ENCODE measurements at places on chromosomes 1 and 21.

- DNase-seq, result no peak
These were observed 363.4 kb downstream of the PDE4B start for GRCh38 chr1:66156144-66156543.

DNA sequence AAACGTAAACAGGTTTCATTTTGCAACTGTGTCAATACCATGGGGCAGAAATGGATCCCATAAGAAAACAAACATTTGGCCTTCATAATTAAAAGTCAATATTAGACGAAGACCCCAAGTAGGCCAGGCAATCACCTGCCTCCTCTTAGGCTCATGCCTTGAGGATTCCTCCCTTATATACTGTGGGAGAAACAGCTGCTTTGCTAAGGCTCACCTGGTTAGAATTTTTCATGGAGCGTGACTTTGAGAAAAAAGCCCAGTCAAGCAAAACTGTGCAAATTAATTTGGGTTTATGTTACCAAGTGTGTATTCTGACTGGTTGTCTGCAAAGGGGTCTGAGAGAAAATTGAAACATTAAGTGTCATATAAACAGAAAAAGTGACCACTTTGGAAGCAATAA is 605.3 kb upstream of the USP24 start:
- no peak for DNase-seq

GRCh38 chr1:5960336-5960735 is 31.9 kb downstream of the NPHP4 start:
- no peak for DNase-seq

- peak; percentile 99 for DNase-seq
These were observed 42.4 kb upstream of the PSEN2 start for GRCh38 chr1:226827968-226828513.

GRCh38 chr1:246254854-246255253 is 252.2 kb downstream of the SMYD3 start:
- DNase-seq, result no peak

DNA sequence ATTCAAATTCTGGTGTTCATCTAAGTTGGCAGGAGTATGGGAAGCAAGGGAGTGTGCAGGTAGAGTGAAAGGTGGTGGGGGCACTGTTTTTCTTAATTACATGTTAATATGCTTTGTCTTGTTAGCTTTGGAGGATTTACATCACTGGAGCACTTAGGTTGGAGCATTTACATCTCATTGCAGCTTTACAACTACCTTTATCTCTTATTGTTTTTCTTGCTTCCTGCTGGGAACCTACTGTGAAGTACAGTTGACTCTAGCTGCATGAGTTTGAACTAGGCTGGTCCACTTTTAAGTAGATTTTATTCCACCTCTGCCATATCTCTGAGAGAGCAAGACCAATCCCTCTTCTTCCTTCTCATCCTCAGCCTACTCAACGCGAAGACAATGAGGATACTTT is 554.8 kb upstream of the B3GALT2 start:
- no peak for DNase-seq

GRCh38 chr1:39973503-39974135 is 18.7 kb downstream of the MFSD2A start:
- DNase-seq, result peak; percentile 83

GRCh38 chr1:39692152-39693074 is 1.2 kb upstream of the HPCAL4 start:
- DNase-seq, result no peak

- peak; percentile 58 for DNase-seq
These were observed 43.6 kb downstream of the PBX1 start for GRCh38 chr1:164602480-164603093.

DNA sequence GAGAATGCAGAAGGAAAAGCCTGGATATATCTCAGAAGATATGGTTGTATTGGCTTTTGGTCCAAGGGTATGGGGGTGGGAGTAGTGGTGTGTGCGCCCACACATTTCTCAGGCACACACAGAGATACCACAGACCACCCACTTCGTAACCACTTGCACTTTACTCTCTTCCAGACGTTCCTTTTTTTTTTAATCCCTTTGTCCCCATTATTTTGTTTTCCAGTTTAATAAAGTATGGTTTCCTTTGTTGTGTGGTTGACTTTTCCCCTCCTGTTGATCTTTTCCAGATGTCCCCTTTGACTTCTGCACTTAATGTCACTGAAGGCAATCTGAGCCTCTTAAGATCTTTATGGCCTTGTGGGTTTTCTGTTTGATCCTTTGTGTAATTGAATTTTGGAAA is 10.5 kb upstream of the TARS2 start:
- DNase-seq, result no peak

GRCh38 chr1:187931776-187932175 is 1103.0 kb downstream of the PLA2G4A start:
- no peak for DNase-seq

DNA sequence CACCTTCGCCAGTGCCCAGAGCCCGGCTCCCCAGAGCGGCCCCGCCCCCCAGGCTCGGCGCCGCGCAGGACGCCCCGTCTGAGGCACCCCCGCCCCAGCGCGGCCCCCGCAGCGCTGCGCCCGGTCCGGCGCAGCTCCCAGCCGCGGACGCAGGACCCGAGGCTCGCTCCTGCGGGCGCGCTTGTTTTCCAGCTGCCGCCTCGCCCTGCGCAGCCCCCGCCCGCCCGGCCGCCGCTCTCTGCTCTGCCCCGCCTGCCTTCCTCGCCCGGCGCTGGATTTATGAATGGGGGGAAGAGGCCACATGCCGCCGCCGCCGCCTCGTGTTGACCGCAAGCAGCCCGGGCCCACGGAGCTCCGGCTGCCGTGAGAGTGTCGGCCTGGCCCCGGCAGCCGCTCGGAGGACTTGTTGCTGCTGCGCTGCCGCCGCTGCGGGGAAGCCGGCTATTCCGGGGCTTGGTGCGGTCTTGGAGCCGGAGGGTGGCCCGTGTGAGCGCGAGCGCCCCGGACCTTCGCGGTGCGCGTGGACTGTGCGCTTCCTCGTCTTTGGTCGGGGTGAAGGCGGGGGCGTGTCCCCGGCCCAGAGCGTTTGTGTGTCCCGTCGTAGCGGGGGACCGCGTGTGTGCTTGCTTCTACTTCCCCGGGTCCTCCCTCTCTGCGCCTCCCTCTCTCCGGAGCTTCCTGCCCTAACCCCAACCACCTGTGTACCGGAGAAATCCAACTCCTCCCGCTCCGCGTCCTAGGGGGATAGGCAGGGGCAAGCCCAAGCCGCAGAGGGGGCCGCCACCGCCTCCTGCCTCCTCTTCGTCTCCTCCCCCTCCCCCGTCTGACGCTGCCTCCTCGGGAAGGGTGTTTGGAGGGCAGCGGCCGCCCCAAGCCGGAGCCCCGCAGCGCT is 736 bp downstream of the KCNC4 start:
- peak; percentile 66 for DNase-seq

GRCh38 chr1:154768456-154769125 is 101.5 kb downstream of the KCNN3 start:
- DNase-seq, result no peak

DNA sequence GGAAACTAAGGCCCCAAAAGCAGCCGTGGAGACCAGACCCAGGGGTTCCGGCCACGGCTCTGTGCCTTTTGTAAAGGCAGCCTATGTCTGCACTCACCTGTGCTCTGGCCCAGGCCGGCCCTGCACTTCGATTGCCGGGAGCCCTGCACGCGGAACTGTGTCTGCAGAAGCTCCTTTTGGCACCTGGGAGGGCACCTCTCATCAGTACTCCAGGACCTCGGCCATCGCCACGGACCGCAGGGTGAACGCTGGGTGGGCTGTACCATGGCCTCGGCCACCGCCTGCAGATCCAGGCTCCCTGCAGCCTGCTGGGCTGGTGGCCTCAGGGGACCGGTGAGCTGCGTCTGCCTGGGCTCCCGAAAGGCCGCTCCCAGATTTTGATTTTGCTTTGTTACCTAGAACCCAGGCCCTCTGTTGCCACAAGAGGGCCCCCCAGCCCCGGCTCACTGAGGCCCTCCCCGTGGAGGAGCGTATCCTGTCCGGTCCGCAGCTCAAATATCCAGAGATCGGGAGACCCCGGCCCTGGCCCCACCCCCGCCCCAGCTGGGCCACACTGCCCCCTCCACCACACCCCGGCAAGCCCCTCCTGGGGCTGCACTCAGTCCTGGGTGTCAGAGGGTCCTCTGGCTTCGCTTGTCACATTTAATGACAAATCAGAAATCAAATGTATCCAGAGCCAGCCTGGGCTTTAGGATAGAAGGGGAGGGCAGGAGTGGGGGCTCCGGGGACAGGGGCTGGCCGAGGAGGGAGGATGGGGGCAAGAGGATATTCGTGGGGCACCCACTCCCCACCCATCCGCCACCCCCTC is 60.2 kb upstream of the PDE9A start:
- DNase-seq, result peak; percentile 92

- DNase-seq, result no peak
These were observed 16.7 kb downstream of the SPATA21 start for GRCh38 chr1:16420424-16421118.

DNA sequence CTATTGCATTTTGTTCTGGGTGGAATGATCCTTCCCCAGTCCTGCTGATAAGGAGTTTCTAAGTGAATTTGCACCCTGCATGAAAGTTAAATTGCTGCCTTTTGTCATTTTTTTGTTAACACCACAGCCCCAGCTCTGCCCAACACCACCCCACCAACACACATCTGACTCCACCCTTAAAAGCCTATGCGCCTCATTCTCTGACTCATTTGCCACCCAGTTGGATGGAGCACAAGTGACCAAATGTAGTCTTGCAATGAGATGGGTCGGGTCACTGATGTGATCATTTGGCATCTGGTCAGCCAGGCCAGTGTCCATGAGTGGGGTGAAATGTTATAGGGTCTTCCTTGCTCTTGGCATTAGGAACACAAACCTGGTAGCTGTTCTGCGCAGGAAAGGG is 256.8 kb downstream of the KAZN start:
- no peak for DNase-seq

DNA sequence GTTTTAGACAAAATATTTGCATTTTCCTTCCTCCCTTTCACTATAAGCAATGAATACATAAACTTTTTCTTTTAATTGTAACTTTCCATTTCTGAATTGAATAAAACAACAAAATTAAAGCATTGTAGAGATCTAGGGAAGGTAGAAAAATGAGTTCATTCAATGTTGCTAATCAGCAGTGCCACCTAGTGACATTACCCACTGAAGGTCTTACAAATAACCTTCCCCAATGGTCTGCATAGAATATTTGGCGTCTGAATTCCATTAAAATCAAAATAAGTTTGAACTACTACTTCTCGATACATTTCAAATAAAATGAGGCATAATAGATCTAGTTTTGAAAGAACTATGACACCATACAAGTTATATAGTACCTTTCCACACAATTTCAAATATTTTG is 19.6 kb downstream of the FH start:
- DNase-seq, result no peak

Measured in HEK293T (cell line).